CD4-positive, alpha-beta T cell treated with Interleukin-17A for 4 hours (primary cell): ENCODE measurements at places on chromosomes 2 and 18.

- no peak for DNase-seq
These were observed 13.2 kb upstream of the SERPINB12 start for GRCh38 chr18:63528863-63529492.

GRCh38 chr2:234495251-234496054 lies 1.4 kb downstream of the ARL4C start:
- peak; percentile 59 for DNase-seq

- no peak for DNase-seq
These were observed 35.4 kb downstream of the PREPL start for GRCh38 chr2:44325897-44326296.

- DNase-seq, result no peak
These were observed 62.8 kb upstream of the SLC39A10 start for GRCh38 chr2:195594248-195594647.

GRCh38 chr18:32368991-32369390 lies 101.7 kb downstream of the GAREM1 start:
- no peak for DNase-seq

DNA sequence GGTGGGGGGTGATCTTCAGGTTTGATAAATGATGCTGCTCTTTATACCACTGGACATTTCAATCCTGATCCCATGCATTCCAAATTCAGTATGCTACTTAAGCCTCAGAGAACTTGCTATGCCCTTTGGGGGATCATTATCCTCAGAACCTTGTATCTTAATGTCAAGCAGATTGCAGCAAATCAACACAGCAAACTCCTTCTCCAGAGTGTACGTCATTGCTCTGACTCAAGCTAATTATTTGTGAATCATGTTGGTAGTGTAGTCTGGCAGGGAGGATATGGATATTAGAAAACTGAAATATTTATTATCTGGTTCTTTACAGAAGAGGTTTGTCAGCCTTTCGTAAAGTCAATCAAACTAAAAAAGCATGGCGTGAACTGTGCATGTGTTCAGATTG lies 562.5 kb upstream of the FAM98A start:
- DNase-seq, result no peak

GRCh38 chr2:132884292-132884691 lies 214.3 kb upstream of the LYPD1 start:
- DNase-seq, result no peak

DNA sequence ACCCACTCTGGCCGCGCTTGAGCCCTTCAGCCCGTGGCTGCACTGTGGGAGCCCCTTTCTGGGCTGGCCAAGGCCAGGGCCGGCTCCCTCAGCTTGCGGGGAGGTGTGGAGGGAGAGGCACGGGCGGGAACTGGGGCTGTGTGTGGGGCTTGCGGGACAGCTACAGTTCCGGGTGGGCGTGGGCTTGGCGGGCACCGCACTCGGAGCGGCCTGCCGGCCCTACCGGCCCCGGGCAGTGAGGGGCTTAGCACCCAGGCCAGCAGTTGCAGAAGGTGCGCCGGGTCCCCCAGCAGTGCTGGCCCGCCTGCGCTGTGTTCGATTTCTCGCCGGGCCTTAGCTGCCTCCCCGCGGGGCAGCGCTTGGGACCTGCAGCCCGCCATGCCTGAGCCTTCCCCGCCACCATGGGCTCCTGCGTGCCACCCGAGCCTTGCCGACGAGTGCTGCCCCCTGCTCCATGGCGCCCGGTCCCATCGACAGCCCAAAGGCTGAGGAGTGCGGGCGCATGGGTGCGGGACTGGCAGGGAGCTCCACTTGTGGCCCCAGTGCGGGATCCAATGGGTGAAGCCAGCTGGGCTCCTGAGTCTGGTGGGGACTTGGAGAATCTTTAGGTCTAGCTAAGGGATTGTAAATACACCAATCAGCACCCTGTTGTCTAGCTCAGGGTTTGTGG lies 173.7 kb upstream of the FIGN start:
- DNase-seq, result no peak

DNA sequence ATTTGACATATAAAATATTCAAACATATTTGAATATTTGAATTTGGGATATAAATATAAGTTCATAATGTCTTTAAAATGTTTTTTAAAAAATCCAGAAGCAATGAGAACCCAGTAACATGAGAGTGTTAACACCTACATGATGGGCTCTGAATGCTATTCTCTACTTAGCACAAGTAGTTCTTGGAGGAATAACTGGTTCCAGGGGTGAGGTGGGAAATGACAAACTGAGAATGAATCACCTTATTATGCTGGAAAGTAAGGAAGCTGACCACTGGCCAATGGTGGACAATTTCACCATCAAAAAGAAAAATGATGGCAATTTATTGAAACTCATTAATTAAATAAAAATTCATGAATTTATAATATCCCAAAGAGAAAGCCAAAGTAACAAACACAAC lies 79.6 kb upstream of the NABP1 start:
- no peak for DNase-seq

DNA sequence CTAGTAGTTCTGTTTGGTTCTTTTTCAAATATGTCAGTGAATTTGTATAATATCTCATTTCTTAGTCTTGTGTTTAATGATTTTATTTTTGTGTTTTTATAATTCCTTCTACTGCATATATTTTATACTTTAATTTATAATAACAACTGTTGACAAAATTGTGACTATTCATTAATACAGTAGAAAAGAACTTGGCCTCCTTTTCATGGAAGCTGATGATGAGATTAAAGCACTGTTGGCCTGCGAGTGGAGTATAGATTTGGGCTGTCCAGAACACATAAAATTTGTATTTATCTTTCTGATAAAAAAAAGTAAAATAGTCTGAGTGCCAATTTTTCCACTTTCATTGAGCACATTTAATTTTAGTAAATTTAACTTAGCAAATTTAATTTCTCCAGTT lies 12.1 kb downstream of the CFLAR start:
- no peak for DNase-seq

- DNase-seq, result peak; percentile 60
These were observed 1.3 kb downstream of the INPP4A start for GRCh38 chr2:98445683-98446581.

DNA sequence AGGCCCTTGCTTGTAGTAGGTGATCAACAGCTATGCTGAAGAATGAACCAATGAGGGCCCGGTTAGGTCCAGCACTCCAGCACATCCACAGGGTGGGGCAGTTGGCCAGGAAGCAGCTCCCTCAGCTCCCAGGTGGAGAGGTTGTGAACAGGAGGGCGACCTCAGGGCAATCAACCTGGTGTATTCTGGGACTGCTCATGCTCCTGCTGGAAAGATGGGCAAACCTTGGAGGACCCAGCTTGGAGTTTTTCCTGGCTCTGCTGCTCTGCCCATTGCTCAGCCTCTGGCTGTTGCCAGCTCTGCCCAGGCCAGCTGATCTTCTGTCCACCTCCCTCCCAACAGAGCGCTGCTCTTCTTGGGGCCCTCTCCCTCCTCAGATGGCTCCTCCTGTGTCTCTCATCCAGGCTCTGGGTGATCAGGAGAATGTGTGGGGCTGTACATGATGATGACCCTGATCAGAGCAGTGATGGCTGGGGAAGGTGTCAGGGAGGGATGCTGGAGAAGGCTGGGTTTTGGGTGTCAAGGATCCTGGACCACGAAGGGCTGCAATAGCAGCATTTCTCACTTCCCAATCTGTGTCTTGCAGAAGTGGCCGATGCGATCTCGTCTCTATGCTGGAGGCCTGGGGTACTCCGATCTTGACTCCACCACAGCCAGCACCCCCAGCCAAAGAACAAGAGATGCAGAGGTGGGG lies 3.4 kb downstream of the TCF23 start:
- DNase-seq, result no peak

- DNase-seq, result no peak
These were observed 202.5 kb downstream of the CCDC102B start for GRCh38 chr18:69000366-69000765.

- no peak for DNase-seq
These were observed 50.9 kb upstream of the BIN1 start for GRCh38 chr2:127157651-127158485.

DNA sequence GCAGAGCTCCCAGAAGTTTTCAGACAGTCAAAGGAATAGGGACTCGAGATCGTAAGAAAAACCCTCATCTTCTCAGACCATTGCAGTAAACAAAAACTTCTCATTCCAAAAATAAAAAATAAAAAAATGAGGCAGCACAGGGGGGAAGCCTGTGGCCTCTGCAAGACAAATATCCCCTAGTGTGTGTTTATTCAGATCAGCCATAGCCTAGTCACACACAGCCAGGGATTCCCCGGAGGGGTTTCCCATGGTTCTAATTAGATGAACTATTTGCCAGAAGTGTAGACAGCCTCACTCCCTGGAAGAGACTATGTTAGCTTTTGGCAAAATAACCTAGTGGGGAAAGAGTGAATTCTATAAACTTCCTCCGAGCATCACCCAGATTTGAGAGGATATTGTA lies 122.9 kb upstream of the KLF7 start:
- DNase-seq, result no peak

GRCh38 chr18:59605633-59606192 lies 91.5 kb downstream of the CCBE1 start:
- DNase-seq, result no peak

DNA sequence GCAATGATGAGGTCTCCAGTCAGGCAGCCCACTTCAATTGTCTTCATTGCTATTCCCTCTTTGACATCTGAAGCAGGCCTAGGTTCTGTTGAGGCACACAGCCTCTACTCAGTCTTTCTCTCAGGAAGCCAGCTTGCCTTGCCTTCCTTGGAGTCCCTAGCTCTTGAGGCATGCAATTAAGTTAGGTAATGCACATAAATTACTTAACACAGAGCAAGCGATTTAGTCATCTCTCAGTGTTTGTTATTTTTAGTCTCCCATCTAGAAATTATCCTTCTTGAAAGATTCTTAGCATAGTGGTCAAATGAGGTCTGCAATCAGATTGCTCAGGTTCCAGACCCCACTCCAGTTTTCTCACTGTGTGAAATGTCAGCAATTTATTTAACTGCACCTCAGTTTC lies 32.0 kb downstream of the SULT1C4 start:
- no peak for DNase-seq

- DNase-seq, result peak; percentile 71
These were observed 571 bp downstream of the EEF1B2 start for GRCh38 chr2:206160125-206160806.

DNA sequence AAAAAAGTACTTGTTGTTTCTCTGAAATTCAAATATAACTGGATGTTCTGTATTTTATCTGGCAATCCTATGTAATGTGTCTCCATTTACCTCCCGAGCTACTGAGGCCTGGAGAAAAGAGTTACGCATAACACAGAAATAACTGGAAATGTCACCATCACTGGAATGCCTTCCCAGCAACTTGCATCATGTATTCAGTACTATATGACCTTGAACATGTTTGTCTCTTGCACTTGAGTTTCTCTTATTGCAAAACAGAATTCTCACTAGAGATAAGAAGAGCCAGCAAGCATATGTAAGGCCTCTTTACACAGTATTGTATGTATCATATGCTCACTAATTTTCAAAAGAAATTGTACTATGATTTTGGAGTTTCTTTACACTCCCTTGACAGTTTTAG lies 99.6 kb upstream of the CTAGE1 start:
- no peak for DNase-seq

GRCh38 chr2:173175222-173175621 lies 99.6 kb downstream of the MAP3K20 start:
- no peak for DNase-seq

DNA sequence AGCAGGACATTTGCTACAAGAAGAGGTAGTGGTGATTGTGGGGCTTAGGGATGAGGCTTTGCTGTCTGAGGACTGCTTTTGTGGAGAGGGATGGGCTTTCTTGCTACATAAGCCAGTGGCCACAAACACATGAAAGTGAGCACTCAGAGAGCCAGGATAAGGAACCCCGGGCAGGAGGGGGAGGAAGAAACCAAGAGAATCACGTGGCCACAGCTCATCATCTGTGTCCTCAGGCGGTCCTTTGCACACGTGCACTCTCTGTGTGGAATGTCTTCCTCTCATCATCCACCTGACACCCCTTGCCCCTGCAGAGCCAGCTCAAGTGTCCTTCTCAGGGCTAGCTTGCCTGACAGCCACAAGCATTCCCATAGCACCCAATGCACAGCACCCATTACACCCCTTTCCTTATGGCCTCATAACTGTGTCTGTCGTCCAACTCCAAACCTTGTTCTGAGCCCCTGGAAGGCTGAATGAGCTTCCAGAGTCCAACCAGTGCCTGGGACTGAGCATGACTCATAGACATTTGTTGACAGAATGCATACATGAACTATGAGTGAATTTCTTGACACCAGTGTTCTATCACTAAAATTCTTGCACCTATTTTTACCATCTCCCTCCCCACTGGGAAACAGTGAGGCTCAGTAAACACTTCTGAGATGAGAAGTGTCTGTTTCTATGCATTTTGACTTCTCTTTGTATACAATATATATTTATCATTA lies 398.3 kb downstream of the ALK start:
- no peak for DNase-seq

GRCh38 chr18:74412116-74412880 lies 44.8 kb downstream of the DIPK1C start:
- DNase-seq, result no peak

DNA sequence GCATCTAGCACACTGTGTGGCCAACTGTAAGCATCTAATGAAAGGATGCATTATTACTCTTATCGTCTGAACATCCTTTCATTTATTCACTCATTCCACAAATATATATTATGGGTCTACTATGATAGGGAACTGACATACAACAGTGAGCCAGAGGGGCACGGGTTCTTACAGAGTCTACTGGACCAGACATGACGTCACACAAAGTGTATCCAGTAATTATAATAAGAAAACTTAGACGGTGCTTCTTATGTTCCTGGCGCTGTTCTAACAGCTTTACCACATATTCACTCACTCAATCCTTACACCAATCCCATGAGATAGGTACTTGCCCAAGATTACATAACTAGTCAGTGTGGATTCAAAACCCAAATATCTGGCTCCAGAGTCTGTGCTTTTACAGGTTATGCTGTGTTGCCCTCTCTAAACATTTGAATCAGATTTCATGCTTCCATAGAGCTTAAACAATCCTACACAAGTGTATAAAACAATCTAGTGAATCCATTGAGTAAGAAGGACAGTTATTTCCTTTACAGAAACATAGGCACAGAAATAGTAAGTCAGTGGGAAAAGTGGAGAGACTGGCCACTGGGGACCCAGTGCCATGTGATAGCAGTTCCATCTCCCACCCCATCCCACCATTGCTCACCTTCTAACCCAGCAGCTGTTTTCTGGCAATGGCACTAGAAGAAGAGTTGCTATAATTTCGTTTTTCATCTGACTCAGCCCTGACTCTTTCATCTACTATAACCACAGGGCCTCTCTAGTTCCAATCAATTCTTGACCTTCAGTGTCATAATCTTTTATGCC lies 24.2 kb upstream of the ARL5A start:
- DNase-seq, result no peak

DNA sequence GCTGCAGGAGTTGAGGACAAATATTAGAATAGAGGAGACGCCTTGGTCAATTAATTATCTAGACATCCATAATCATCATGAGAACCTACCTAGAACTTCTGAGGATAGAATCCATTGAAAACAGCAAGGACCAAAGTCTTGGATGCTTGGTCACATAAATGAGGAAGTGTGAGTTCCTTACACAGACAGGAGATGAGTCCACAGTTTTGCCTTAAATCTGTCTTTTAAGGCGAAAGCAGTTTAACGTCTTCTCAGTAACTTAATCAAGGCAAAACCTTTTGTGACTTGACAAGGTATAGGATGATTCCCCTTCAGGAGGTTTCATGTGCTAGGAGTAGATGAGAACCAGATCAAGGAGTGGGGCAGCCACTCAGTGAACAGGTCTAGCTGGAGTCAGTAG lies 1783.2 kb upstream of the CELF4 start:
- DNase-seq, result no peak
